ENCODE measurements at places on chromosomes 7 and 10.

GRCh38 chr7:133678137-133678814 is 425.4 kb downstream of the EXOC4 start:
- DNase-seq, result no peak

DNA sequence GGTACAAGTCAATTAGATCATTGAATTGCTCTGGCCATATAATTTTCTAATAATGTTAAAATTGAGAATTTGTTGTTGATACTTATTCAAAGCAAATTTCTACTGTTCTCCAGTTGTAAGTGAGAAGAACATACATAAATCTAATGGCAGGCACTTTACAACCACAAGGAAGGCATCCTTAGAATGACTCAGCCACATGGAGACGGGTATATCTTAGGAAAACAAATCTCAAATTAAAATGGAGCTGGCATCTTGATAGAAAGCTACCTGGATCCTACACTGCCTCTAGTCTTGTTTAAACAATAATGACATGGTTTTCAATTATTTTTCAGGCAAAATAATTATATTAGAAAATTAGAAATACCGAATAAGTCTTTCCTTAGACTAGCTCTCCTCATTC is 1183.7 kb upstream of the SORCS1 start:
- no peak for DNase-seq

DNA sequence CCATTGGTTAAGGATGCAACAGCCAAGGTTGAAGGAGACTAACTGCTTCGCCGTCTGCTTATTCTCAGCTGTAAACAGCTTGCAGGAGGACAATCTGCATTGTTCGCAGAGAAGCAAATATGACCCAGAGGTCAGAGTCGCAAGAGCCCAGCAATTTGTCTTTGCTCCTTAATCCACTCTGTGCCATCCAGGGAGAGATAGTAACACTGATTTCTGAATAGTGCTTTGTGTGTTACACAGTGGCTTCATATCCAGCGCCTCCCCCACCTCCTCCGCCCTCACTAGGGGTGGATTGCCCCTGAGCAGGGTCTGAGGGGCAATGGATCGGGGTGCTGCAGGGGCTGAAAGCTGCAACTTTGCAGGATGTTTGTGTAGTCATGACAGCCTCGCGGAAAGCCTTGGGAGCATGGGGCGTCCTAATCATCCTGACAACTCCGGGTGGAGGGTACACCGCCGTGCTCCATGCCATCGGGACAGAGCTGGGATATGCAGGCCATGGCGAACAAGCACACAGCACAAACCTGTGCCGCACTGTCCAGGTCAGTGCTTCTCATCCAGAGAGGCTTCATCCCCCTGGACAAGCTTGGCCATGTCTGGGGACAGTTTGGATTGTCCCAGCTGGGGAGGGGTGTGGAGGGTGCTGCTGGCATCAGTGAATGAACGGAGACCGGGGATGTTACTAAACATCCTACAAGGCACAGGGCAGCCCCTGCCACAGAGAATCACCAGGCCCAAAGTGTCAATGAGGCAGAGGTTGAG is 103.1 kb upstream of the INSIG1 start:
- DNase-seq, result no peak

GRCh38 chr7:1255817-1256340 is 23.2 kb downstream of the UNCX start:
- no peak for DNase-seq

GRCh38 chr10:36542493-36542892 is 582.9 kb upstream of the ANKRD30A start:
- no peak for DNase-seq

DNA sequence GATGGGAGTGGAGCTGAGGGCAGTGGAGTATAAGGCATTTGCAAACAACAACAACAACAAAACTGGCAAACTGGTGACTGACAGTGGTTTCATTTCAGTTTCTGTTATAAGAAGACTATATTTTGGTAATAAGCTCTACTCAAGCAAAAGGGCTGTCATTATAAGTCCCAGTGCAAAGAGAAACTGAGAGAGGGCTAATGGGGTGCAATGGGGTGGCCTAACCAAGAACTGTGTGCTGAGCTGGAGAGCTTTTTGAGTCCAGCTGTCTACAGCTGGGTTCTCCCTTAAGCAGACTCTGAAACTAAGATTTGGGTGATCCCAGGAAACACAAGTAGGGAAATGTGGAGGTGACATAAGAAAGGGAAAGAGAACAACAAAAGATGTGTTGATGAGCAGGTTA is 439.3 kb downstream of the ADRA2A start:
- no peak for DNase-seq

- no peak for DNase-seq
Observed at GRCh38 chr10:132173185-132173584, 13.6 kb upstream of the DPYSL4 start.

DNA sequence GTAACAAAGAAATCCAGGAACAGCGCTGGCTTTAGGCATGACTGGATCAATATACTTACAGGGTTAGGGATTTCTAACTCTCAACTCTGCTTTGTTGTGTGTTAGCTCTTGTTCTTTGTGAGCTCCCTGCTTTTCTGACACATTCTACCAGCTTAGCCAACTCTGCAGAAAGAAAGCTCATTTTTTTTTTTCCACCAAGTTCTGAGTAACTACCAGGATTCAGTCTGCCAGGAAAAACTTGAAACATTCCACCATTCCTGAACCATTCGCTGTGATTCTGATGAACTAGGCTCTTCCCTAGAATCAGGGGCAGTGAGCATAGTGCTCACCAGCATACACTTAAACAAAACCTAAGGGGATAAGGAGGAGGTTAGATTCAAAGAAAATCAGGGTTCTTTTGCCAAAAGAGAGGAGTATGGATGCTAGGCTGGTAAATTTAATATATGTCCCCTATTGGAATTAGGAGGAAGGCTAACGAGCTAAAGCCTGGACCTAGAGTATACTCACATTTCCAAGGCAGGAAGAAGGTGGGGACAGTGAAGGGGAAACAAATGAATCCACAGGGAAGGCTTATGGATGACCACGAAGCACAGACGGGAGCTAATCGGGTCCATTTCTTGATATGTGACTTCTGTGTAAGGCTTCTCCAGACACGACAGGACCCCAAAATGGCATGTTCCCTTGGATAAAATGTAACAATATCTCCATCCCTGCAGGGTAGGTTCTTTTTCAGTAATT is 183.4 kb downstream of the PRKG1 start:
- DNase-seq, result no peak

- no peak for DNase-seq
Observed at GRCh38 chr10:55214608-55215007, 413.6 kb upstream of the PCDH15 start.

- DNase-seq, result no peak
Observed at GRCh38 chr7:15715435-15715834, 29.0 kb upstream of the MEOX2 start.

DNA sequence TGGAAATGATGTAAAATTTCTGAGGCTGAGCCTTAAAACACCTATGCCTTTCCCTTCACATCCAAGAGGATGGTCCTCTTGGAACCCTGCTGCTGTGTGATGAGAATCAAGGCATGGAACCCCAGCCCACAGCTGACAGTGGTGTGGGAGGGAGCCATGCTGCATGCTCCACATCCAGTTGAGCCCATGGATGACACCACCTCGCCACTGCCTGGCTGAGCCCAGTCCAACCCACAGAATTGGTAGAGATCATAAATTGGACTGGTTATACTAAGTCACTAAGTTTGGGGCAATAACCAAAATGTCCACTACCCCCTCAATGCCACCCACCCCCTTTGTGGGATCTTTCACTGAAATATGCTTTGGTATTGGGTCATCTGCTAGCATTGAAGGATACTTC is 45.9 kb upstream of the C10orf90 start:
- no peak for DNase-seq

- DNase-seq, result no peak
Observed at GRCh38 chr7:64775289-64775688, 18.9 kb upstream of the ZNF138 start.

DNA sequence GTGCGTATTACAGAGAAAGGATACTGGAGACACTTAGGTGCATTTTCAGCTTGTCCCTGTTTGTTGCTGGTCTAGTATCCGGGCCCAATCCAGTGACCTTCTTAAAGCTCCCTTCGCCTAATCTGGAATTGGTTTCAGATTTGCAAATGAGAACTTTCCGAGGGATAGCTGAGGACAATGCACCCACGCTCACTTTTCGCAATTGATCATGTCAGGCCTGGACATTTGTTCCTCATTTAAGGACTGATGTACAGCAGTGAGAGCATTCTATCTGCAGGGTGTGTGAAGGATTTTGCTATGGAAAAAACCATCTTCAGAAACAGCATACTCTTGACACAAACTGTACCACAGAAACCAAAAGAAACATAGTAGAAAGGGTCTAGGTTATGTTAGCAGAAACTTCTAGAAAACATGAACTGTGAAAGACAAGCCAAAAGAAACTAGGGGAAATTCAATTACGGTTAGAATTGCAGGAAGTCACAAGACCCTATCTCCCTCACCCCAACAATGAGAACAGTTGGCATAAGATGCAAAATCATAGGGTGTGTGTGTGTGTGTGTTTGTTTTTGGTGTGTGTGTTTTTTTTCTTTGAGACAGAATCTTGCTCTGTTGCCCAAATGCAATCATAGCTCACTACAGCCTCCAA is 331.1 kb downstream of the CALN1 start:
- no peak for DNase-seq

DNA sequence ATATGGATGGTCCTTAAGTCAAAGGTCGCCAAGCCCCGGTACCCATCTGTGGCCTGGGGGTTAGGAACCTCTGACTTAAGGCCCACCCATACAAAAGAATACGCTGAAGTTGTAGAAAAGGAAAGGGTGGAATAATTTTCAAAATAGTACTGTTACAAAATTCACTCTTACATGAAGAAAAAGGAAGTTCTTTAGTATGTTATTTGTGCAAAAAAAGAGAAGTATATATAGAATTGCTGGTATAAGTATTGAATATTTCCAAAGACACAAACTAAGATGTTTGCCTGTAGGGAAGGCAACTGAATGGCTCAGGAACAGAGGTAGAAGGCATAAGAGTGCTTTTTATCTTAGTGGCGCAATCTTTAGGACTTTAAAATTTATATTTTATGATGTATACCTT is 78.7 kb downstream of the PRLHR start:
- no peak for DNase-seq

DNA sequence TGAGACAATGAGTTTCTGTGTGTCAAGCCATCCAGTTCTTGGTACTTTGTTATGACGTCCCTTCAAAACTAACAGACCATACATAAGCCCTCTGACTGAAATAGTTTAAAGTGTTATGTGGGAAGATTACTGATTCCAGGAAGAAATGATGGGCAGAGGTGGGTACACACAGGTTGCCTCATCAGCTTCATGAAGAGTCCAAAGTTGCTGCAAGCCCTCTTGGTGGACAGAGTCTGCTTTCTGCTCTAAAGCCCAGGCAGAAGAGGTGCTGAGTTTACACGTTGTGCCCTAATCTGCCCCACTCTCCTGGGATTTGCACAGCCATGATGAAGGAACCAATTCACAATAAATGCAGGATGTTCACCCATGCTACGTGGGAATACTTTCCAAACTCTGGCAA is 187.4 kb downstream of the PARD3 start:
- DNase-seq, result no peak

DNA sequence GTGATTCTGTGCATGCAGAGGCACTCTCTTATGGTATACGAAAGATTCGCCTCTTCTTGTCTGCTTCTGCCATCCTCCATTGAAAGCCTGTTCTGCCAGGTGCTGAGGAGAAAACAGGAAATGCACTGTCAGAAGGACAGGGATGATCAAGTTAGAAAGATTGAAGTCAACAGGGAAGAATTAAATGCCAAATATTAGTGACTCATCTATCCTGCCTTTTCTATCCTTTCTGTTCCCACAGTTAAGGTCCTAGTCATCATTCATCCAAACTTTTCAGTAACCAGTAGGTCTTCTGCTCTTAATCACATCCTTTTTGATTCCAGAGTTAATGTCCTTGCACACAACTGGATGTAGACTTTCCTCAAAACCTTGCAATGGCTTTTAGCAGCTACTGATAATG is 4.8 kb upstream of the ZNF783 start:
- DNase-seq, result no peak

GRCh38 chr7:99930376-99930775 is 956 bp upstream of the GJC3 start:
- DNase-seq, result no peak

DNA sequence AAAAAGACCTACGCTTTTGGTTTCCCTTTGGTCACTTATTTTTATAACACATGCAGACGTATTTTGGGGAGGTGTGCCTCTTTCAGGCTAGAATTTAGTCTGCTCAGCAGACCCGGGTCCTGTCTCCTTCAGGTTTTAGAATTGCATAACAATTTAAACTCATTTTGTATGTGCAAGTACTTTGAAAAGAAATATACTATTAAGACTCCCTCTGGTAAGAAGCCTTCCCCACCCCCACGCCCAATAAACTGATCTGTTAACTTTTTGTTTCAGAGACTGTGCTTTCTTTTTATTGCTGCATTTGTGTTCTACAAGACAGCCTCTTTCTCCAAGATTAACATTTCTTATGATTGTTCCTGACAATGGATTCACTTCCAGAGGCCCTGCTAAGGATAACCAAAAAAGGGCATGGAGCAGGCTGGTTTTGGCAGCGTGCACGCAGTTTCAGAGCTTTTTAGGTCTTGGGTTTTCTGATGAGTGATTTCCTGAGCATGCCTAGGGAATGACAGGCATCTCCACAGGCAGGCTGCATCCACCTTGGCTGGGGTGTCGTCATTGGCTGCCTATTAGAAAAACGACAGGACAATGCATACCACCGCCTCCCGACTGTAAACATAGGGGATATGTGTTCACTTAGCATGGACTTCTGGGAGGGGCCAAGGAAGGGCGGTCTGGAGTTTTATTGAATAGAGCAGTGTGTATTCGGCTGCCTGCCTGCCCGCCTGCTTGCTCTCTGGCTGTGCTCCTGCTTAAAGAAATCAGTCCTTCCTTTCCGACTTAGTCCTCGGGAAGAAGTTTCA is at the start of gene CALD1:
Gene CALD1 (plus strand): TSS at position 694 of the 800 bp plus-strand sequence. CDS start 88,100 bp downstream, outside the sequence.
- no peak for DNase-seq

DNA sequence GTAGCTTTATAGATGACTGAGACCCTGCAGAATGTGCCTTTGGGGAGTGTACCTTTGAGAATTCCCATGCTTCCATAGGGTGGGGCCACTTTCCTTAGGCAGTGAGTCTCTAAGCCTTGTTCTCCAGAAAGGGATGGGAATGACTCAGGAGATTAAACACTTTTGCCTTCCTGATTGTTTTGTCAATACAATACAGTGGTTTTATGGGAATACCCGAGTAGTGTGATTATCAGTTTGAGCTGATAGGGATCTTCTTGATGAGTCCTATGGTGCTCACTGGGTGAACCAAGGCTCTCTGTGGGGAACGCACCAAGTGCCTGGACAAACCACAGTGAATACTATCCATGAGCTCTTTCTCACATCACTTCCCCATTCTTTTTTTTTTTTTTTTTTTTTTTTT is 6.3 kb downstream of the MYOF start:
- no peak for DNase-seq

GRCh38 chr10:6739530-6740174 is 159.6 kb upstream of the PRKCQ start:
- DNase-seq, result no peak

- no peak for DNase-seq
Observed at GRCh38 chr10:122498521-122498920, 37.2 kb downstream of the HTRA1 start.
